ENCODE measurements at places on chromosomes 16 and 17. TPM values are rescaled to one million over a fixed set of nuclear protein-coding genes. Genes with fewer than 3 reads are reported as not detected.

The ITGA3 gene
- 272 TPM for total RNA-seq

The NEURL4 gene
- 77.5 TPM for total RNA-seq

The PABPN1L gene
- 0.20 TPM for total RNA-seq

The BRIP1 gene
- 0.76 TPM for total RNA-seq

The BAIAP3 gene
- 14.4 TPM for total RNA-seq

The MMP28 gene
- 51.1 TPM for total RNA-seq

The TOP2A gene
- 10.3 TPM for total RNA-seq

The IL21R gene
- 4.2 TPM for total RNA-seq

The DCTPP1 gene
- total RNA-seq = 17.9 TPM

The DLX3 gene
- total RNA-seq = 0.51 TPM

The SHCBP1 gene
- 2.1 TPM for total RNA-seq

The CHST6 gene
- 2.4 TPM for total RNA-seq

The TUBB3 gene
- 0.33 TPM for total RNA-seq

The TNRC6A gene
- 42.7 TPM for total RNA-seq

The CRISPLD2 gene
- 75.4 TPM for total RNA-seq

The CBX4 gene
- 30.4 TPM for total RNA-seq

The CYGB gene
- 22.1 TPM for total RNA-seq

The MPV17L gene
- total RNA-seq = 1.2 TPM

The GIT1 gene
- 77.9 TPM for total RNA-seq

The ALDH3A1 gene
- 2.4 TPM for total RNA-seq

The CSF3 gene
- total RNA-seq = 7.6 TPM

The AMZ2 gene
- total RNA-seq = 50.3 TPM

The OR1F1 gene
- total RNA-seq = not detected

The EME1 gene
- total RNA-seq = 12.1 TPM

The PTGES3L gene
- total RNA-seq = 0.64 TPM

The KRT24 gene
- total RNA-seq = not detected

The BIRC5 gene
- 5.2 TPM for total RNA-seq

The NPIPA3 gene
- 8.4 TPM for total RNA-seq

The LGALS9B gene
- not detected for total RNA-seq

The TMEM97 gene
- total RNA-seq = 47.9 TPM

The CCT6B gene
- 2.4 TPM for total RNA-seq

The MEOX1 gene
- not detected for total RNA-seq

The OTOA gene
- total RNA-seq = 0.63 TPM

The MYO1C gene
- total RNA-seq = 233 TPM

The CACNG4 gene
- total RNA-seq = 27.8 TPM

The CPHXL2 gene
- total RNA-seq = not detected

The RNPS1 gene
- 92.2 TPM for total RNA-seq

The HEATR3 gene
- total RNA-seq = 23.0 TPM

The TMEM235 gene
- total RNA-seq = not detected

The KRTAP17-1 gene
- not detected for total RNA-seq

The EXOC3L1 gene
- 20.8 TPM for total RNA-seq

The TMEM114 gene
- not detected for total RNA-seq

The GRAPL gene
- total RNA-seq = 4.0 TPM

The POLG2 gene
- 23.0 TPM for total RNA-seq

The PCTP gene
- total RNA-seq = 13.6 TPM

The ENPP7 gene
- 0.27 TPM for total RNA-seq

The KRT33B gene
- not detected for total RNA-seq

The CDH11 gene
- total RNA-seq = 20.9 TPM

The TM4SF5 gene
- not detected for total RNA-seq

The ASPA gene
- 1.7 TPM for total RNA-seq

The ASGR1 gene
- total RNA-seq = 11.5 TPM

The OR1A1 gene
- total RNA-seq = not detected

The KRT39 gene
- not detected for total RNA-seq

The NPIPB9 gene
- not detected for total RNA-seq

Data from upper lobe of left lung (tissue), 6 donors.